ENCODE measurements at places on chromosomes 1 and 21.
A peak's percentile ranks its signal among the peaks of the same experiment; 100 is the strongest.

GRCh38 chr21:34129901-34130715 lies 56.7 kb downstream of the MRPS6 start:
- DNase-seq = no peak

GRCh38 chr1:84711121-84711520 lies 20.9 kb upstream of the SSX2IP start:
- no peak for DNase-seq

DNA sequence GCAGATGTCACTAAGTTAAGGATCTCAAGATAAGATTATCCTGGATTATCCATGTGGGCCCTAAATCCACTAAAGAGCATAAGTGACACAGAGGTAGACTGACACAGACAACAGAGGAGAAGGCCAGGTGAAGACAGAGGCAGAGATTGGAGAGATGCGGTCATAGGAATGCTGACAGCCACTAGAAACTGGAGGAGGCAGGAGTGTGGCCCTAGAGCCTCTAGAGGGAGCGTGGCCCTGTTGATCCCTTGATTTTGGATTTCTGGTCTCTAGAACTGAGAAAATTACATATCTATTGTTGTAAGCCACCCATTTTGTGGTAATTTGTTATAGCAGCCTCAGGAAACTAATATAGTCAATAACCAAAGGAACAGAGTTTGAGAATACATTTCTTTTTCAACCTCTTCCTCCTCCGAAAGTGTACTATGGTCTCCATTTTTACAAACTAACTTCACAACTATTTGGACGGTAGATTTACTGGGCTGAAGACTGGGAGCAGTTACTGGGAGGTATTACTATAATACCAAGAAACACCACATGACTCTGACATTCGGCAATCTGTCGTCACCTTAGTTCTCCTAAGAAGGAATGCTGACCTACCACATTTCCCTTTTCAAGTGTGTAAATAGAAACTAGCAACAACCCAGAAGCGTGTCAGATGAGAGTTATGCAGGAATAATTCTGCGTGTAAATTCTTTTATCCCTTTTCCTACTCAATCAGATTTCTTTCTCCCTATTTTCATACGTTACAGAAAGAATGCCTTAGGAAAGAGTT lies 116.0 kb upstream of the ZNHIT6 start:
- DNase-seq = no peak

DNA sequence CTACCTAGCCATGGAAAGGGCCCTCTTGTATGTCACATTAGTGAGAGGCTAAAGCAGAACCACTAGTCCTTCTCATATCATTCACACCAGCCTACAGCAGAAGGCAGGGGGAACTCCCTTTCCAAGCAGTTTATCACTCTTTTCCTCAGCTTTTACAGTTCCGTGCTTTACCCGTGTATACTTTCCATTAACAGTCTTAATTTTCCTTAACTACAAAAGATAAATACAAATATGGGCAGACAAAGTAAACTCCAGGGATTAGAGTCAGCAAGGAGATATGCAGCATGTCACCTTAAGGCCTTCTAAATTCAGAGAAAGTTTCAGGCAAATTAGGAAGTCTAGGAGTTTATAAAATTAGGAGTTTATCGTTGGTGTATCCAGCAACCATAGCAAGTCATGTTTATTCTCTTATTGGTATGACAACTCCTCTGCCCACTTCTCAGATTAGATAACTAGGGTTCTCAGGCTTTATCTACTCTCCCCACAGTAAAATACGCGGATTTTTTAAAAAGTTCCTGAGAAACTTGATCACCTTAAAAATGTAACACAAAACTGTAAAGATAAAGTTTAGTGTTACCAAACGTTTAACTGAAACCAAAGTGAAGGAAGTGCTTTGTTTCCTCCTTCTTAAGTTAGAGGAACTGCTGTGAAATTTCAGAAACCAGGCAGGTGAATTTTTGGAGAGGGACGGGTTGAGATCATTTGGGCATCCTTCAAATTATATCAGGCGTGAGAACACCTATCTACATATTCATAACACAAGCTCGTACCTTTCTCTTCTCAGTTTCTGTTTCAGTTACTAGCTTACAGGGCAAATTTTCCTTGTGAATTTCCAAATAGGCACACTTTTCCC lies 42.7 kb upstream of the SLC19A2 start:
- DNase-seq = no peak

GRCh38 chr1:207804721-207805468 lies 53.0 kb downstream of the CD46 start:
- DNase-seq = no peak

DNA sequence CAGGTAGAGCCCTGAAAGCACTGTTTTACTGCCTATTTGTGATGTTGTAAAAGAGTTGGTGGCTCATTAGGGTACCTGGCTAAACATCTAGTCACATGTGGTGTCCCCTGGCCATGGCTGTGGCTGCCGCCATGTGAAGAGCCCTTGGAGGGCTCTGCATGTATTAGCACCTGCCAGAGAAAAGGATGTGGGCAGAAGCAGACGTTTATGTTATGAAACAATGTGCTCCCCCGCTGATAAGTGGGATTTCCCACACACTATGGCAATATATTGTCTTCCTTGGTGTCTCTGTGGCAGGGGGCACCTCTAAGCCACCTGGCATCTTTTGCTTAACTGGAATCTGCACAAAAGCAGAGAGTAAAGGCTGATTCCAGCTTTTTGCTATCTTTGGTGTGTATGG lies 9.6 kb downstream of the TENT5C start:
- DNase-seq = peak; percentile 57

DNA sequence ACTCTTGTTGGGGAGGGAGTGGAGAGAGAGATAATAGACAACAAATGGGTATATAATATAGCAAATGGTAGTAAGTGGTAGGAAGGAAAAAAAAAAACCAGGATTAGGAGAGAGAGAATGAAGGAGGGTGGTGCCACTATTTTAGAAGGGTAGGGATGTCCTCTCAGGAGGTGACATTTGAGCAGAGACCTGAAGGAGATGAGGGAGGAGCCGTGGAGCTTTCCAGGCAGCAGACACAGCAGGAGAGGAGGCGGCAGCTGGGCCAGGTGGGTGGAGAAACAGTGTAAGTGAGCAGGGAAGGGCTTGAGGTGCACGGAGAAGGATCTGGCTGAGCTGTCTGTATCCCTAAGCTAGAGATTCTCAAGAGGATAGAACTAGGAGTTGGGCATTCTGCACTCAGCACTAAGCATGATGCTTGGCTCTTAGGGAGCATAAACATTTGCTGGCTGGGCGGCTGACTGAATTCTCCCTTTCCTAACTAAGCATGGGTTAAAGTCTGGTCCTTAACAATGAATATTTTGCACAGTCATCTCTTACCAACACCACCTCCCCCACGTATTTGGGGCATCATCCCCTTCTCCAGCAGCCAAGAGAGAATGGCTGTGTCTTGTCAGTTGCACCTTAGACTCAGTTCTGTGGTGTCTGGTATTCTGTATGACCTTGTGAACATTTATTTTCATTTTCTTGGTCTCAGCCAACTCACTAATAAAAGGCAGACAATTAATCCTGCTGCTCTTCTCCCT lies 27.6 kb upstream of the SARS1 start:
- DNase-seq = no peak

DNA sequence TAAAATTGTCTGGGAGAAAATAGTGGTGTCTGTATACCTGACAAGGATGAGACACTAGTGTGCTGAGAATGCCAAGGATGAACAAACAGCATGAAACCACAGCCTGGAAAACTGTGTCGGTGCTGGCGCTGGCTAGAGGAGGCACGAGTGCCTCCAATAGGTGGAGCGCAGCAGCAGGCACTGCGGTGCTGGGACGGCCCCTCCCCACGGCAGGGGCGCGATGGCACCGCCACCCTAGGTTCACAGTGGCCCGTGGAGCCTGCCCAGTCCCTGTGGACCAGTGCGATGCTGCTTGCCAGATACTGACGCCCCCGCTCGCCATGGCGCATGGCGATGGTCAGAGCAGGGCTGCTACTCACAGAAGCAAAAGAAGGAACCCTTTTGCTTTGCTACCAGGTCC lies 6.8 kb downstream of the CFAP410 start:
- DNase-seq = no peak

GRCh38 chr1:54387419-54387818 lies 18.8 kb downstream of the SSBP3 start:
- DNase-seq = no peak

- DNase-seq = peak; percentile 16
Measured at GRCh38 chr1:8382608-8383505, 64.9 kb downstream of the SLC45A1 start.

GRCh38 chr1:210373878-210374599 lies 45.3 kb downstream of the HHAT start:
- DNase-seq = peak; percentile 76

GRCh38 chr1:78561856-78562255 lies 58.4 kb upstream of the IFI44L start:
- DNase-seq = no peak

- DNase-seq = no peak
Measured at GRCh38 chr1:245108909-245109308, 45.9 kb upstream of the KIF26B start.

DNA sequence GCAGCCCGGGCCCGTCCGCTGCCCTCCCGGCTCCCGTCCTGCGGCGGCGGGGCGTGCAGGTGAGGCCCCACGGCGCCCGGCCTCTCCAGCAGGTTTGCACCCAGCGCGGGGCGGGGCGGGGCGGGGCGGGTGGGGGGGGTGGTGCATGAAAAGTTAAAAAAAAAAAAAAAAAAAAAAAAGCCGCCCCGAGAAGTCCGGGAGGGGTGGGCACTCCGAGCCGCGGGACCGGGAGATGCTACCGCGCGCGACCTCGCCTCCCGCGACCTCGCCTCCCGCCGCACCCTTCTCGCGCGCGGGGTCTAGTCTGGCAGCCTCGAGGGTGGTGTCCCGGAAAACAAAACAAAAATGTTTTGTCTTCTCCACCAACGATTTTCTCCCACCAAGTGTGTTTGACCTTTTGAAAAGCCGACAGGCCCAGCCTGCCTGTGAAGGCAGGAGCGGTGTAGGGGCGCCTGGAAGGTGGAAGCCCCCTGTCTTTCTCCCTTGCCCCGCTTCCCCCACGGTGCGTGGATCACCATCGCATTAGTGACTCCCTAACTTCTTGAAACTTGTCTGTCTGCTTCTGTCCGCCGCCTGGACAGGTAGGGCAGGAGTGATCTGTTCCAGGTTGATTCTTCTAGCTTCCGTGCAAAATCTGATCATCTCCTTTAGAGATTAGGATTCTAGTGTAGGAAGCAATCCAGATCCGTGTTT lies 569 bp downstream of the RCAN3 start:
- DNase-seq = peak; percentile 58

GRCh38 chr1:244963231-244963826 lies 99.0 kb upstream of the HNRNPU start:
- DNase-seq = no peak

DNA sequence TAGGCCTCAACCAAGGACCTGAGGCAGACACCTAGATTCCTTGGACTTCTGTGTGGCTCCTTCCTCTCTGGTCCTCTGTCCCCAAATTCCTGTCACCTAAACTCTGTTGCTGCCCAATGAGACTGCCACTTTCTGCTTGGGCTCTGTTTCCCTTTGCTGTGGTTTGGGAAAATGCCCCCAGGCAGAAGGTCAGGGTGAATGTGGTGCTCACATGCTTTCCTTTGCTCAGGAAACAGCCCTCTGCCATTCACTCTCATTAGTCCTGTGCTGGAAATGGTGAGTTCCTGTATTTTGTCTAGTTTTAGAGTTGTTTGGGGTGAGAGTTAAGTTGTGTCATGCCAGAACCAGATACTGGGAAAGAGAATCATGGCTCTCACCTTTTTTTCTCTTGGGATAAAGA lies 22.7 kb upstream of the SHE start:
- no peak for DNase-seq

- no peak for DNase-seq
Measured at GRCh38 chr21:33047231-33047630, 21.5 kb downstream of the OLIG2 start.

DNA sequence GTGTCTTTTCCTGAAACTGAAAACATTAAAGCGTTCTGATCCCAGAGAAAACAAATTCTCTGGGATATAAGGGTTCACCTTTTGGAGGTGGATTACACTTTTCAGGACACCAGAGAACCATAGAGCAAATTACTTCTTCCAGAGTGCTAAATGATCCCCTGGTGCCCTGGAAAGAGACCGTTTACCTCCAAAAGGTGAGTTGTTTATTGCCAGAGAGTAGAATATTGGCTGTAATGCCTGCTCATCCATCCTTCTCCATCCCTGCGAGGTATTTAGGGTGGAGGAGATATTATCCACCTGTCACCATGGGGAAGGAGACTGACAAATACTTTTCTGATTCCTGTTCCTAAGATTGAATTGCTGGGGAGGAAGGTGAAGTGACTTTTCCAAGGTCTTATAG lies 30.4 kb downstream of the PBX1 start:
- DNase-seq = no peak

DNA sequence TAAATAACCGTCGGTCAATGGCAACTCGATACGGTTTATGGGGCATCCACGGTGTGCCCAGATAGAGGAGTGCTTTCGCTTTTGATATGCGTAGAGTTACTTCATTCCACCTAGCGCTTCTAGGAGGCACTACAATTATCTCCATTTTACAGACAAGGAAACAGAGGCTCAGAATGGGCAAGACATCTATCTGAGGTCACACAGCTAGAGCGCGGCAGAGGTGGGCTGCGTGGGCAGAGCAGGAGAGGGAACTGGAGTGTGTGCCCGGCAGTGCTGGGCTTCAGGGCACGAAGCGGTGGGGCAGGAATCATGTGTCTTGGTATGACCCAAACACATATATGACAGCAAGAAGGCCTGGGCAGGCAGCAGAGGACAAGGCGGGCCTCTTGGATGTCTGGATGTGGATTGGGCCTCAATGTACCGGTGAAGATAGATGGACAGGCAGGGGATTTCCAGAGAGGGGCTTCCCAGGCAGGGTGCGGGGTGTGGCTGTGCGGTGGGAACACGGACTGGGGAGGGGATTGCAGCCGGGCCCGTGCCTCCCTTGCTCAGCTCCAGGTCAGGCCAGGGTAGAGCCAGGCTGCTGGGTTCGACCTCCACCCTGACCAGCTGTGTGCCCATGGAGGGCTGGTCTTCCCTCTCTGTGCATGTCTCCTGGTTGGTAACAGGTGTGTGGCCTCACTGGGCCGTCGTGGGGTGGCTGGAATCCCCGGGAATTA lies 21.2 kb downstream of the TP73 start:
- no peak for DNase-seq

DNA sequence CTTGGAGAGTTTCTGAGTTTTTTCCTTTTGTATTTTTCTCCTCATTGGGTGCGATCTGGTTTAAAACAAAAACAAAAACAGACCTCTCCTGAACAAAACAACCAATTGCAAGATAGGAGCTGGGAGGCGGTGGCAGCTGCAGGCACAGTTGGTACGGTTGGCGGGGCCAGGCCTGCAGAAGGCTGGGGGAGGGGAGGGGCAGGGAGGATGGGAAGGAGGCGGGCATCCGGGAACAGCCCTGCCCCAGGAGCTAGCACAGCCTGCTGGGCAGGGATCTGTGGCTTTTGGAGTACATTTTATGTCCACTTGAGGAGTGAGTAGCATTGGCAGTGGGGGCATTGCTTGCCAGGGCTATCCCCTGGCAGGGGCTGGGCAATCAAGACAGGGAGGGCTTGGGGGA lies 5.2 kb downstream of the CAPN9 start:
- no peak for DNase-seq

DNA sequence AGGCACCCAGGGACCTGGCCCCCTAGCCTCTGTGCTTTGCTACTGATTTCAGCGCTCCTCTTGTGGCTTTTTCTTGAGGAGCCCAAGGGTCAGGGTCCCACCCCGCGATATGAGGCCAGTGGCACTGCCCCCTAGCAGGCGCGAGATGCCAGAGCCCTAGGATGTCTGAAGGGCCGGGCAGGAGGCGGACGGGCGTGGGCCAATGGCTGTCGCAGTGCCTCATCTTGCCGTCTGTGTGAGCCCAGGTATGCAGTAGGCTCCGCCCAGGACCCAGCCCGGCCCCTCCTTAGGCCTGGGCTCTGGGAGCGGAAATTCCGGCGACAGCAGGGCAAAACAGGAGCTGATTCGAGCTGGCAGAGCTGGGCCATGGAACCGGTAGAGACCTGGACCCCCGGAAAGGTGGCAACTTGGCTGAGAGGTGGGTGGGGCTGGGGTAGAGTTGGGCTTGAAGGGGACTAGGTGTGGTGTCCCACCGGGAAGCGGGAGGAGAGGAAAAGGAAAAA lies at the start of gene CNKSR1:
TSS of gene CNKSR1 (plus strand) at position 310 of the 503 bp plus-strand sequence. CDS start at position 367, 57 bp downstream.
- peak; percentile 20 for DNase-seq

Data from CD4-positive, alpha-beta T cell treated with Interleukin-12 subunit alpha and Interleukin-12 subunit beta, for 1 hour (primary cell).